HFFc6 (cell line): ENCODE measurements at places on chromosomes 2 and 18.
A peak's percentile ranks its signal among the peaks of the same experiment; 100 is the strongest.

DNA sequence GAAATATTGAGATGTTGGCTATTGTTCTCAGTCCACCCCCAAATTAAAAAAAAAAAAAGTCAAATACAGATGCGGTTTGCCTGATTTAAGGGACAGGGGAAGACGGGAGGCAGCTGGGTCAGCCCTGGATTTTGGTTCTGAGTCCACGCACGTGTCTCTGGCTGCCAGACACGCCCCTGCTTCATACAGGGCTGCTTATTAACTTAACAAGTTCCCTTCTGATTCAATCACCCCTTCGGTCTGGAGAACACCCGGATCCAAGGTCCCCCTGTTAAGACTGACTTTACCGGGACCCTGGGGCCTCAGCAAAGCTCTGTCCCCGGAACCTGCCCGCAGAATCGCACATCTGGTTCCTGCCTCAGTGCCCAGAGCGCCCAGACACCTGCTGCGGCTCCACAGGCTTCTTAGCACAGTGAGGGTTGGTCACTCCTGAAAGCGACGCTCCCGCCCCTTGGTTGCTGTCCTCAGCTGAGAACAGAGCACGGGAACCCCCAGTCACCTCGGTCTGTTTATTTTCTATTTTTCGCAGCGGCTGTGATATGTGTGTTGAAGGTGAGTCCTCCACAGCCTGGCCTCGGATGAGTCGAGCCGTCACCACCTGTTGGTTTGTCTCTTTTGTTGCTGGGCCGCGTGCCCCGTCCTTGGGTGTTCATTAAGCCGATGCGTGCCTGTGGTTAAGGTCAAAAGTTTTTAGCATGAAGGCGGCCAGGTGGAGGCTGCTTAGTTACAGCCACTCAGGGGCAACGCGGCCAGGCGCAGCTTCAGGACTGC, 57.2 kb downstream of the RTP5 start:
- peaks cover 32% of the 10 kb centered on the region for H3K27me3 ChIP-seq
- H3K4me3 ChIP-seq: no peak overlapping the region
- H3K36me3 ChIP-seq: no peaks in the 10 kb centered on the region

- H3K27ac ChIP-seq: no peak overlapping the region; the same call in 1 of the 2 replicates
- no peak for DNase-seq
- no peaks in the 10 kb centered on the region; the same call in none of the 2 replicates for H3K27me3 ChIP-seq
- H3K4me3 ChIP-seq: no peak overlapping the region
- H3K36me3 ChIP-seq: peaks cover 15% of the 10 kb centered on the region
Observed at GRCh38 chr2:174392706-174393105, 2.8 kb upstream of the SCRN3 start.

GRCh38 chr2:24115057-24115456, 8.1 kb downstream of the PFN4 start:
- H3K27ac ChIP-seq: no peak overlapping the region
- peaks cover 47% of the 10 kb centered on the region for H3K4me1 ChIP-seq
- H3K4me3 ChIP-seq: no peak overlapping the region
- peaks cover 2% of the 10 kb centered on the region for H3K27me3 ChIP-seq
- peak; percentile 35 for DNase-seq

DNA sequence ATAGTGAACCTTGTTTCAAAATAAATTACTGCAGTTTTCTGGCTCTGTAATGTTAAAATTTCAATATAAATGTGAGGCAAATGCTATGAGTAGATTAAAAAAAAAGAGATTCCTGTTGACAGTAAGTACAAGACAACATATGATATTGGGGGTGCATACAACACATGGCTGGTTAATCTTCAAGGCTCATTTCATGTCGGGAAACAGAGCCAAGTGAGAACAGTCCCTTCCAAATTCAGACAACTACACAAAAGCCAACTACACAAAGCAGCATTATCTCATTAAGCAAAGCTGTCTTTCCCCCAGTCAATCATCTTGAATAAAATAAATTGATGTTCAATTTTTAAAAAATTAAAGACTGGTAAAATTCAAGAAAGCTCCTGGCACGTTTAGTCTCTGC, 549.2 kb downstream of the CCDC85A start:
- peak overlapping the region; percentile 3; the same call in 1 of the 2 replicates for H3K4me3 ChIP-seq
- DNase-seq: no peak
- H3K36me3 ChIP-seq: peaks cover 31% of the 10 kb centered on the region
- H3K27me3 ChIP-seq: no peaks in the 10 kb centered on the region

DNA sequence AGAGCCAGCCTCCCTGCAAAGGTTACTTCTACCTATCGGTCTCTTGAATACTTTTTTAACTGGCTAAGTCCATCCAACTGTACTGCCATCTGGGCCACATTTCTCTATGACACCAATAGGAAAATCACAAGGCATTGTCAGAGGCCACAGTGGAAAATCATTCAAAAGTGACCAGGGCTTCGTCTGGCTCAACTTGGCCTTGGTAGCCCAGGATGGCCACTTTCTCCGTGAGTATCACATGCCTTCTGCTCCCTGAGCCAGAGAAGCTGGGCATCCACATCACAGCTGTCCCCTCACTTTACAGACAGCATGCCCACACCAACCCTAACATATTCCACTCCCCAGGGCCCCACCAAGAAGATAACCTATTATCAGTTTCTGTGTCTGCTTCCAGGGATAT, 5.8 kb downstream of the CIB4 start:
- no peak overlapping the region for H3K27ac ChIP-seq
- H3K4me3 ChIP-seq: no peak overlapping the region
- peaks cover 26% of the 10 kb centered on the region for H3K27me3 ChIP-seq
